ENCODE measurements at places on chromosomes 3 and 15.
A peak's percentile ranks its signal among the peaks of the same experiment; 100 is the strongest.

GRCh38 chr3:147640781-147641180 is 231.6 kb downstream of the ZIC1 start:
- no peak for DNase-seq

GRCh38 chr3:151047636-151048035 is 37.8 kb upstream of the MED12L start:
- DNase-seq = no peak

GRCh38 chr3:123085932-123086627 is 19.3 kb downstream of the PDIA5 start:
- no peak for DNase-seq

DNA sequence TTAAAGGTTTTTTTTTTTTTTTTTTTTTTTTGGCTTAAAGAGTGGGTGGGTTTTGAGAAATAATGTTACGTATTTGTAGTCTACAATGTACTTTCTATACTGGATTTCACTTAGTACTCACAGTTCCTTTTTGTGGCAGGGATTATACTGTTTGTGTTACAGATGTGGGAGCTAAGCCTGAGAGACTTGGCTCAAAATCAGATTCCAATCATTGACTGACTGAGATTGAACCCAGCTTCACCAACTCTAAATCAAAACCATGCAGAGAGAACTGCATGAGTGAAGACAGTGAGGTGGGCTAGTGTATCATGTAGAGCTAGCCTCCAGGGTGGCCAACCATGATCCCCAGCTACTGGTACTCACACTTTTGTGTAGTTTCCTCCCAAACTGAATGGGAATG is 68.0 kb downstream of the TMEM108 start:
- DNase-seq = no peak

GRCh38 chr3:42649783-42650182 is 3.7 kb upstream of the ZBTB47 start:
- no peak for DNase-seq

DNA sequence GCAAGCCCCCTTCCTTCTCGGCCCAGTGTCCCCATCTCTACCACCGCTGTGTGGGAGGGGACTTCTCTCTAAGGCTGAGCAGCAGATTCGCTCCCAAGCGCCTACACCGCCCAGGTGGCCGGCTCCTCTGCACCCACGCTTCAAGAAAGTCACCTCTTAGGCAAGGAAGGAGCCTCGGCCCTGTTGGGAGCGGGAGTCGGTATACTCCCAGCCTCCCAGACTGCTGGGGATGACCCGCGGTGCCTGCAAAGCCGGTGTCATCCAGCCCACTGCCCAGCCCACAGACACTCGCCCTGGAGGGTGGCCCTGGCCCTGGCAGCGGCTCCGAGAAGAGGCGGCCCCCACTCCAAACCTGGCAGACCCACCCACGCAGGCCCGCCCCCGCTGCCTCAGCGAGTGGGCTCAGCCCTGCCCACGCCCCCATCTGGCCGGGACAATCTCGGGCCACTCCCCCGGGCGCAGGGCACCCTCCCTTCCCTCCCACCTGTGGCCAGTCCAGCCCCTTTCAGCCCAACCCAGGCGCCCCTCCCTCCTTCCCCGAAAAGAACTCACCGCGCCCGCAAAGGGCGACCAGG is 396 bp downstream of the CHRNB4 start:
- no peak for DNase-seq

DNA sequence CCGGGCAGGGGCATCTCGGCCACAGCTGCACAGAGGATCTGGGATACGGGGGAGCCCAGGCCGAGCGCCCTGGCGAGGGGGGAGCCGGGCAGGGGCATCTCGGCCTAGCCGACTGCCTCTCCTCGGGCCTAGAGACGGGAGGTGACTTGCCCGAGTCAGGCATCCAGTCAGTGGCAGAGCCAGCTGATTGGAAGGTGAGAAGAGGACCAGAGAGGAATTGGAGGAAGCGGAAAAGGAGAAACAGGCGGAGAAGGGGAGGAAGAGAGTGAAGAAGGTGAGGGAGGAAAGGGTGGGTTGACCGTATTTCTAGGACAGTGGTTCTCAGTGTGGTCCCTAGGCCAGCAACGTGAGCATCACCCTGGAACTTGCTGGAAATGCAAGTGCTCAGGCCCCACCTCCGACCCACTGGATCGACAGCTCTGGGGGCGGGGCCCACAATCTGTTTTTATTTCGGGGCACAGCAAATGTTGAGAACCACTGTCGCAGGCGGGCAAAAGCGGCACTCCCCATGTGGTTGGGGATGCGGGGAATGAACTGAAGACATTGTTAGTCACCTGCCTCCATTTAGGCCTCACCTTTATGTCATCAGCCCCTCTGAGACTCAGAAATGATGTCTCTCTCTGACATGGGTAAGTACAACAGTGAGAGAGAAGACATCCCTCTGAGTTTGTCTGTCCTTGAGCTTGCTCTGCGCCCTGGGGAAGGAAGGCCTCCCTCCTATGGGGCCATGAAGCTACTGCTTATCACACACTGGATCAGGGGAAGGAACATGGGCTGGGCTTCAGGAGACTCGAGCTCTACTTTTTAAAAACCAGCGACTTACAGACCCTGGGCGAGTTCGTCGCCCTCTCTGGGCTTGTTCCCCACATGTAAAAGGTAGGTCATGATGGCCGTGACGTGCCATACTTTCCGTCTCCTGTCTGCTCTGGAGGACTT is 1.0 kb upstream of the MELTF start:
- no peak for DNase-seq

GRCh38 chr15:64519897-64520296 is 59.5 kb downstream of the ZNF609 start:
- DNase-seq = no peak

DNA sequence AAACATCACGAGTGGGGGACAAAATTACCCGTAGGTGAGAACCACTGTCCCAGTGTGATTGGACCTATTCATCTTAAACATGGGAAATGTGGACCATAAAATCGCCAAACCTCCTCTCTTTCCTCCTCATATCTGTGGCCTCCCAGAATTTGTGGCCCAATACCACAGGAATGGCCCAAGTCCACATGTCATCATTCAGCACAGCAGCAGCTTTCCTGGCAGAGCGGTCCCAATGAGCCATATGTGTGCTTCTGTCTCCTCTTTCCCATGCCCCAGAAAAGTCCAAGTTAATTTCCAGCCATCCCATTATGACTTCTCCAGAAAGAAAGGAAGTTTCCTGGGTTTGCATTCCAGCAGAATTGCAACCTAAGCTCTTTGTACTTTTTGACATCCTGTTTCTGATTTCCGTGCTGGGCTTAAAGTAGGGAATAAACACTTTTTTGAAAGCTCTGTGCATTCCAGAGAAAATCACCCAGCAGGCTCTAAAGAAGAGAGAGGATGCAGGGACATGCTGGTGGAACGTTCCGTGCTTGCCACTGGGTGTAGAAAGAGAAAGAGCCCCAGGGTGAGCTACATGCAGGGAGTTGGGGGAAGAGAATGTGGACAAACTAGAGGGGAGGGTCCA is 259.4 kb upstream of the PROK2 start:
- peak; percentile 2 for DNase-seq

- no peak for DNase-seq
These were observed 473 bp downstream of the FHIT start for GRCh38 chr3:61250784-61251173.

GRCh38 chr3:189641776-189642175 is 10.6 kb downstream of the TP63 start:
- no peak for DNase-seq

DNA sequence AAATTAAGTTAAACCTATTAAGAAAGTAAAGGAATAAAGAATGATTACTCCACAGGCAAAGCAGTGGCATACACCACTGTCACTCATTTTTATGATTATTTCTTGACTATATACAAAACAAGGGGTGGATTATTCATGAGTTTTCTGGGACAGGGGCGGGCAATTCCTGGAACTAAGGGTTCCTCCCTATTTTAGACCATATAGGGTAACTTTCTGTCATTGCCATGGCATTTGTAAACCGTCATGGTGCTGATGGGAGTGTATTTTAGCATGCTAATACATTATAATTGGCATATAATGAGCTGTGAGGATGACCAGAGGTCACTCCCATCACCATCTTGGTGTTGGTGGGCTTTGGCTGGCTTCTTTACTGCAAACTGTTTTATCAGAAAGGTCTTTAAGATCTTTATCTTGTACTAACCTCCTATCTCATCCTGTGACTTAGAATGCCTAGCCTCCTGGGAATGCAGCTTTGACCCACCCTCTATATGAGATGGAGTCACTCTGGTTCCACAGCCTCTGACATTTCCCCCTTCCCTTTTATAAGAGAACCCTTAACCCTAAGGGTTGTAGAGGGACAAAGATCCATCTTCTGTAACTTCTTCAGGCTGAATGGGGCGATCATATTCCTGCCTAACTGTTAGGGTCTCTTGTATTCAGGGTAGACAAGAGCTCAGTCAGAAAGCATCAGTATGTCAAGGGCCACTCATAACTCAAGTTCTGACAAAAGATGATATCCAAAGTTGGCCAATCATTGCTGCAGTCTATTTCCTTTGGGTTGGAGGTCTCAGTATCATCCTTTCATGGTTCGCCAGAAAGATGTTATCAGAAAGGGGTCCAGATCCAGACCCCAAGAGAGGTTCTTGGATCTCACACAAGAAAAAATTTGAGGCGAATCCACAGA is 79.5 kb upstream of the LIPC start:
- no peak for DNase-seq

- DNase-seq = no peak
These were observed 605.0 kb downstream of the NLGN1 start for GRCh38 chr3:174002543-174002942.

- DNase-seq = no peak
These were observed 154.0 kb upstream of the SYNPR start for GRCh38 chr3:63124090-63124489.

GRCh38 chr15:58396181-58396580 is 35.6 kb upstream of the LIPC start:
- DNase-seq = no peak

DNA sequence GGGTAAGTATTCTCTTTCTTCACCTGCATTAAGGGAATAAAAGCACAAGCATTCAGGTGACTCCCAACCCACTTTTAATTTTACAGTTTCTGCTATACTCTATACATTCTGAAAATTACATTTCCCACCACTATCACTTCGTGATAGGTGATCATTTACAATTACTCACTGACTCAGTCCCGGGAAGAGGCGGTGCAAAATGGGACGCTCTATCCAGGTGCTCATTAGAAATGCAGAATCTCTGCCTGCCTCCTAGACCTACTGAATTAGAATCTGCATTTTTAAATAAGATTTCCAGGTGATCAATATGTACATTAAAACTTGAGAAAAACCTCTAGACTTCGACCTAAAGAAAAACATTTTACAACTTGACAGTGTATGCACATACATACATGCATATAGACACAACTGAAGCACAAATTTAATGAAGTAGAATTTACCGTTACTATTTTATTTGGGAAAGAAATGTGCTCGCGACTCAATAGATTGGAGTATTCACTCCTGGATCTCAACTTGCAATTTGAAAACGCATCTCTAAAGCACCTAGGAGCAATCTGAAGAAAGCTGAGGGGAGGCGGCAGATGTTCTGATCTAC is 598 bp upstream of the TGFBR2 start:
- DNase-seq = no peak

GRCh38 chr15:92082006-92082843 is 228.7 kb downstream of the SLCO3A1 start:
- DNase-seq = peak; percentile 93

DNA sequence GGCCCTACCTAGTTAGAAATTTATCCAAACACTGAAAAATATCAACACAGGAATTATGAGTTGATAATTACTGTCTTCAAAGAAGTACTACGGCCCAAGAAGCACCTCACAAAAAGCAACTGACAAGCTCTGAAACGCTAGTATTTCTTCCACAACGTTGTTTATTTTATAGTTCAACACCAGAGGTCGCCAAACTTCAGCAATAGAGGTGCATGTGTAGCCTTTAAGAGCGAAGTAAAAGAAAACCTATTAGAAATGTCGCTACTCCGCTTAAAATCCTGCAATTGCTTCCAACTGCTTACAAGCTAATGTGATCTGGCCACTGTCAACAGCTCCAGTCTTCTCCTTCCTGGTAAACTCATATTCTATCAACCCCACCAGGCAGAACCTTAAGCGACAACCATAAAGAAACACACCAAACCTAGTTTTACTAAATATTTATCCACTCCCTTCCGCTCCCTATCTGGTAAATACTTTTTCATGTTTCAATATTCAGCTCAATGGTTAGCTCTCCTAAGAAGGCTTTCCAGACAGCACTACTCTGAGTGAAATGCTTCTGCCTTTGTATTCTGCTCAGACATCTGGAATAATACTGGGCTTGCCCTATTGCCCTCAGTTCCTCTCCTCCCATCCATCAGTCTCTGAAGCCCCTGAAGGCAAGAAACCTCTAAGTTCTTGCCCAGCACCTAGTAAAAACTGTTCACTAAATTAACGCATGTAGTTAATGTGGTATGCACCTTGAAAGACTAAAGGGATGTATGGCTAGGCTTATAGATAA is 110.2 kb downstream of the NR1I2 start:
- peak; percentile 59 for DNase-seq

GRCh38 chr3:178532476-178532875 is 3.8 kb upstream of the KCNMB2 start:
- no peak for DNase-seq

GRCh38 chr3:93924491-93924890 is 49.2 kb downstream of the PROS1 start:
- no peak for DNase-seq

GRCh38 chr3:23372285-23372684 is 169.2 kb downstream of the UBE2E2 start:
- no peak for DNase-seq

- no peak for DNase-seq
These were observed 470.4 kb downstream of the ROBO1 start for GRCh38 chr3:79297245-79297960.

All from SK-N-MC (cell line).